ENCODE measurements at places on chromosomes 3 and 15.

DNA sequence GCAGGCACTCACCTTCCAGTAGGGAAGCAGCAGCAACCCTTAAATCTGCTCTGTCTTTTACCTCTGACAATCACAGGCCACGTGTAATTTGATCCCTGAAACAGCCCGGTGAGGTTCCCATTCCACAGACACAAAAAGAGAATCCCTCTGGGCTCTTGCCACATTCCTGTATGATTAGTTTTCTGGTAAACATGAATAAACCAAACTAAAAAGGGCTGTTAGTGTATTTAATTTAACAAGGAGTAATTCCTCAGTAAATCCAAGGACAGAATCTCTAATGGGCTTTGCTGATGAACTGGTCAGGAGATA, 186.9 kb downstream of the FAM43A start:
- no peak for DNase-seq

GRCh38 chr15:63350178-63350621, 31.4 kb downstream of the CA12 start:
- no peak for DNase-seq

DNA sequence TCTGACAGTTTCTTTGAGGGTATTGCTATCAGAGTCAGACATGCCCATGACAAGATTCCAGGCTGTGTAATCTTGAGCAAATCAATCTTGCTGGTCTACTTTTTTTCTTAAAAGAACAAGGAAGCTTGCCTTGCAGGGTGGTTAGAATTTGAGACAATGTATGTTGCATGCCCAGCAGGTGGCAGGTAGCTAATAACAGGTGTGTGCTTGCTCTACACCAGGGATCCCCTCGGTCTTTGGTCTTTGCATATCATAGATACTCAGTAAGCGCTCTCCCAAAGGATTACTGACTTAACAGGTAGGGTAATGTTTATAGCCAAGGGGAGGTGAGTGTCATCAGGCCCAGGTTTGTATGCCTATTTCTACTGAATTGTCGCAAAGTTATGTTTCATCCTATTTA, 37.3 kb downstream of the CACNA1D start:
- no peak for DNase-seq

GRCh38 chr3:44584646-44585501, at the start of gene ZNF660:
TSS of gene ZNF660 (plus strand) at chr3:44584964. CDS start at chr3:44594194, 9,230 bp downstream.
- DNase-seq, result peak; percentile 78

GRCh38 chr3:82186017-82186416, 424.6 kb upstream of the GBE1 start:
- no peak for DNase-seq

GRCh38 chr15:89801471-89802195, 13.0 kb downstream of the ANPEP start:
- no peak for DNase-seq

GRCh38 chr3:110687138-110687537, 384.5 kb upstream of the NECTIN3 start:
- DNase-seq, result no peak

DNA sequence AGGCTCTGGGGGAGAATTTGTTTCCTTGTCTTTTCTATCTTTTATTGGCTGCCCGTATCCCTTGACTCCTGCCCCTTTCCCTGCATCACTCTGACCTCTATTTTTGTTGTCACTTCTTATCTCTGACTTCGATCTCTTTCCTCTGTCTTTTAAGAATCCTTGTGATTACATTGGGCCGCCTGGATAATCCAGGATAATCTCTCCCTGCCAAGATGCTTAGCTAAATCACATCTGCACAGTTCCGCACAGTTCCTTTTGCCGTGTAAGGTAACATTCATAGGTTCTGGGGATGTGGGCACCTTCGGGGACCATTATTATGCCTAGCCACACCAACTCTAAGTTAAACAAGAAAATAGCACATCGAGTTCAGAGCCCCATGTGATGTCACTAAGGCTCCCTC, 103.0 kb upstream of the DPPA4 start:
- DNase-seq, result no peak

DNA sequence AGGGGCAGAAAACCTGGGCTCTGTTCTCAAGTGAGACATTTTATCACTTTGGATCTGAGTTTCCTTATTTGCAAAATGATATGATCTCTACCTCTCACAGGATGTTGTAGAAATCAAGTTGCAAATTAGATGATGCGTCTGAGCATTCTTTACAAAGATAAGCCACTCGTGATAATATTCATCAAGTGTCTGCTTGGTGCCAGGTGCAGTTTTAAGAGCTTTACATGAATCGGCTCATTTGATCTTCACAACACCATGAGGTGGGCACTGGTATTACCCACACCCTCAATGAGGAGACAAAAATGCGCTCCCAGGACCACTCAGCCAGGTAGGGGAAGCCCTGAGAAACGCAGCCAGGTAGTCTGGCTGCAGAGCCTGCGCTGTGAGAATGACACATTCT, 59.1 kb upstream of the CA12 start:
- DNase-seq, result no peak

DNA sequence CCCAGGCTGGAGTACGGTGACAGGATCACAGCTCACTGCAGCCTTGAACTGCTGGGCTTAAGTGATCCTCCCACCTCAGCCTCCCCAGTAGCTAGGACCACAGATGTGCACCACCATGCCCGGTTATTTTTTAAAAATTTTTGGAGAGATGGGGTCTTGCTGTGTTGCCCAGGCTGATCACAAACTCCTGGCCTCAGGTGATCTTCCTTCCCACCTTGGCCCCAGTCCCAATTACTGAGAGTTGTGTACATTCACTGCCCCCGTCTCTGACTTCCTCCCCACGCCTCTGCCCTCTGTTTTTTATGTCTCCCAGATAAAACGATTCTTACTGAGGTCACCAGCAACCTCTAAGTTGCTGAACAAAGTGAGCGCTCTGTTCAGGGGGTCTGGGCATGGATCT, 87.7 kb downstream of the LINGO1 start:
- no peak for DNase-seq

- no peak for DNase-seq
Measured at GRCh38 chr3:133049491-133049890, 11.3 kb downstream of the TMEM108 start.

- no peak for DNase-seq
Measured at GRCh38 chr3:4571690-4572334, 78.7 kb downstream of the ITPR1 start.

DNA sequence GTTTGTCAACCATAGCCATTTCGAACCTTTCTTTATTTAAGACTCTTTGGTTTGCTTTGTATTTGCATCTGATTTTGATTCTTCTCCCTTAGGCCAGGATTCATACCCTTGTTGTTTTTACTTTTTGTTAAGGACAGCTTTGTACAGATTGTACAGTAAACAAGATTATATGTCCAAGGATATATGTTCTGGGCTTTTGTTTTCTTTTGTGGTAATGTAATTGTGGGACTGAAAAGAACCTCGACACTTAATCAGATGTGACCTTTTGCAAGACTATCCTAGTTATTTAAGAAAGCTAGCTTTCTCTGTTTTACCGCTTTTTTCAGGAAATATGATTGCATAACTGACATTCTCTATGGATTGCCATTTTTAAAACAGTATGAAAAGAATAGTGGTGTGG, 67.0 kb upstream of the SAMMSON start:
- no peak for DNase-seq

GRCh38 chr3:49674497-49674983, 389 bp downstream of the APEH start:
- no peak for DNase-seq

- no peak for DNase-seq
Measured at GRCh38 chr3:185021256-185021655, 131.6 kb downstream of the C3orf70 start.

DNA sequence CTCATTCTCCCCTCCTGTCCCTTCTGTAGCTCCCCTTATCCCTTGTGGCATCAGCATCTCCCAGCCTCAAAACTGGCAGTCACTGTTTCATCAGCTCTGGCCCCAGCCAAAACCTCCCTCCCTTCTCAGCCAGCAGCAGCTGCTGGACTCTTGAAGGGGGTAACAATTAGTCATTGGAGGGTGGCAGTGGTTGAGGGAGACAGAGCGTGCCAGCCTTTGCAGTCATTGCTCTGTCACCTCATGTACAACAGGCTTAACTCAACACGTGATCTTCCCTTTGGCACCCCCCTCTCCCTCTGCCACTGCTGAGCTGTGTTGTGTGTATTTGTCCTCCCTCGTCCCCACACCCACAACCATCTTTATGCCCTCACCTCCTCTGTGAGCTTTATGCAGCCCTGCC, 28.2 kb downstream of the RBP2 start:
- no peak for DNase-seq

DNA sequence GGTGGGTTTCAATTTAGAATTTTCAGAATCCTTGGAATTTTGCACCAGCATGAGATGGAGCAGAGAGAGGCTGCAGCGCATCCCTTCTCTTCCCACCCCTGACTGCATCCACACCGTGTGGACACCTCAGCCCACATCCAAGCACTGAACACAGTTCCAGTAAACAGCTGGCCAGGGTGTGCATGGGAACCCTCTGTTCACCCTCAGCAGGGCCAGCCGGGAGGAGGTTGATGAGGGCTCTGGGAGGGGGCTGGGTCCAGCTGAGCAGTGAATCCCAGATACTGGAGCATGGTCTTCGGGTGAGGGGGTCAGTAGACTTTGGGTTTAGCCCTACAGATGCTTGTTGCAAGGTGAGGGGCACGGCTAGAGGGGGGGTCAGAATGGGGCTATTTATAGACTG, 85.8 kb downstream of the RPLP1 start:
- no peak for DNase-seq

- no peak for DNase-seq
Measured at GRCh38 chr15:28952666-28953491, 67.1 kb downstream of the APBA2 start.

DNA sequence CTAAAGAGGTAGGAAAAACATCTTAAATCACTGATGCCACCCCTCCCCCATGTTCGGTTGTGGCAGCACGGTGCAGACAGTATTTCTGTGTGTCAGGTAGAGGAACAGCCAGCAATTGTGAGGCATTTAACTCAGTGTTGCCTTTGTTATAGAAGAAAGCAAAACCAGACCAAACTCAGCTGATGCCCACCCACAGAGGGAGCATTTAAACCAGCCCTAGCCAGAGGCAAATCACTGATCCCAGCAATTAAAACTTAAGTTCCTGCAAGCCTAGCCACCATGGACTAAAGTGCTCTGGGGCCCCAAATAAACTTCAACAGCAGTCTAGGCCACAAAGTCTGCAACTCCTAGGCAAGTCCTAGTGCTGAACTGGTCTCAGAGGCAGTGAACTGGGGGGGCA, 94.5 kb downstream of the CFAP20DC start:
- peak; percentile 10 for DNase-seq

DNA sequence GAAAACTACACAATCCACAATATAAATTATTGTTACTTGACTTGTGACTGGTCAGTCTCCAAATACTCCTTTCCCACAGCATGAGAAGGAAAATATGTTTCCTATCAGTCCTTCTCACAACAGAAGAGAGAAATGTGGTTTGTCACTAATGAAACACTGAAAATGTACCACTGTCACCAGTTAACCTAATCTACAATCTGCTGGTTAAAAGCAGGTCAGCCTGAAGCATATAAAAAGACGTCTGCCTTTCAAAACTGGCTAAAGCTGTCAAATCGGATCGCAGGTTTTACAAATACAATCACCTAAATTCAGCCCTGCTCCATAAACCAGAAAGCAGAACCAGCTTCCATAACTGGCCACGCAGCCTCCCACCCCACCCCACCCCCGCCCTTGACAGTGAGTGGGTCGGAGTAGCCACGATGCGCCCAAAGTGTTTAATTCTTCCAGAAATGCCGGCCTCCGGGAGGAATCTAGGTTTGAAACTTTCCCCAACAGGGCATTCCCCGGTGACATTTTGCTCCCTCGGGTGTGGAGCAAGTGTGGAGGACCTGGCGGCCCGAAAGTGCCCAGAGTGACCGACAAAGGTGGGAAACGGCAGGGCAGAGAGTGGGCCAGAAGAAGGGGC, 682 bp downstream of the ETFA start:
- DNase-seq, result peak; percentile 54

- no peak for DNase-seq
Measured at GRCh38 chr3:177642804-177643125, 445.5 kb upstream of the TBL1XR1 start.

GRCh38 chr15:61753018-61753710, 307.1 kb downstream of the VPS13C start:
- no peak for DNase-seq

GRCh38 chr3:14524311-14524711, 15.8 kb downstream of the GRIP2 start:
- no peak for DNase-seq

DNA sequence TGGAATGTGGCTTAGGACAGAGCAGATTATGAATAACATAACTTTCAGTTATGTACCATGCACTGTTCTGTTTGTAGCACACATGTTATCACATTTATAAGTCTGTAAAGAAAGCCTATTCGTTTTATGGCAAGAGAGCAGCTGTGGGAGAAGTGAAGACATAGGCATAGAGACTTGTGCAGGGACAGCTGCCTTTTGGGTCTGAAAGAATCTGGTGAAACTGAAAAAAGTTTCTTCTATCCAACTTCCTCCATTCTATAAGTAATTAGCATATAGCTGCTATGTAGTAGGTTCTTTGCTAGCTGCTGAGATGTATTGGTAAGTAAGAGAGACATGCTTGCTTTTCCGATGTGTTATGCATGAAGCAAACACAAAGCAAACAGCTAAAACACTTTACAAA, 1095.4 kb upstream of the CADM2 start:
- DNase-seq, result no peak

DNA sequence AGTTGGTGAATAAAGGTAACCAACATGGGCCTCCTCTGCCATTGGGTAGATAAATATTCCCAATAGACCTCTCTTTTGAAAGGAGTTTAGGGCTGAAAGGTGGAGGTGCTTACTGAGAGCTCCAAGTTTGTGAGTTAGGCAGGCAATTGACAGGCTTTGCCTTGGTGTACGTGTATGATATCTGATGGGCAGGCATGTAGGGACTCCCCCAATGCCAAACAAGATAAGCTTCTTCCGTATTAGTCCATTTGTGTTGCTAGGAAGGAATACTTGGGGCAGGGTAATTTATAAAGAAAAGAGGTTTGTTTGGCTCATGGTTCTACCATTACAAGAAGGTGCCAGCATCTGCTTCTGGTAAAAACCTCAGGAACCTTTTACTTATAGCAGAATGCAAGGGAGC, 160.7 kb upstream of the EIF1B start:
- DNase-seq, result no peak

- no peak for DNase-seq
Measured at GRCh38 chr3:52041118-52041731, 15.1 kb downstream of the DUSP7 start.

- no peak for DNase-seq
Measured at GRCh38 chr3:72223628-72224027, 438.7 kb upstream of the PROK2 start.

DNA sequence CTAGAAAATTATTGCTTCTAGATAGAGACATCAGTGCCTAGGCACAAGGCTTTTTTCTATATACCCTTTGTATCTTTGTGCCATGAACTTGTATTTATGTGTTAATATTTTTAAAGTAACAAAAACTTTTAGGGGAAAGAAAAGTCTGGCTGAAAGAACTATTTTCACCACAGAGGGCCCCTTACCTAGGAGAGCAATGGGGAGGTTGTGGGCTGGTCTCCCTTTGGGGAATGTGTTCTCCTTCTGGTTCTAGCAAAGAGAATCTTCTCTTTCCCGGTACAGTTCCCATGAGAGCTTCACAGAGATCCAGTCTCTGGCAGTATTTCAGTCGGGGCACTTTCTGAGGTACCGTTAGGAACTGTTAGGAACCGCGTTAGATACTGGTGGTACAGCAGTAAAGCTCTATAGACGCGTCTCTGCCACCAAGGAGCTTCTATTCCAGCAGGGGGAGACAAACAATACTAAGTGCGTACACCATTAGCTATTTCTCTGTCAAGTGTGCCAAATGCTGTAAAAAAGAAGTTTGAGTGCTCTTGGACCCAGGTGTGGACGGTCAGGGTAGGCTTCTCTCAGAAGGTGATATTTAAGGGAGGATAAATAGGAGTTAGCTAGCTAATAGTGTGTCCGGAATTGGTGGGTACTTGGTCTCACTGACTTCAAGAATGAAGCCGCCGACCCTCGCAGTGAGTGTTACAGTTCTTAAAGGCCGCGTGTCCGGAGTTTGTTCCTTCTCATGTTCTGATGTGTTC, 4.6 kb upstream of the EPB42 start:
- peak; percentile 67 for DNase-seq

Data from HAP-1 (cell line).